ENCODE measurements at places on chromosomes 1 and 21. TPM values are rescaled to one million over a fixed set of nuclear protein-coding genes. Genes with fewer than 3 reads are reported as not detected.

GRCh38 chr1:42735056-42735455 lies 5.0 kb downstream of the CLDN19 start:
- no peak for DNase-seq

DNA sequence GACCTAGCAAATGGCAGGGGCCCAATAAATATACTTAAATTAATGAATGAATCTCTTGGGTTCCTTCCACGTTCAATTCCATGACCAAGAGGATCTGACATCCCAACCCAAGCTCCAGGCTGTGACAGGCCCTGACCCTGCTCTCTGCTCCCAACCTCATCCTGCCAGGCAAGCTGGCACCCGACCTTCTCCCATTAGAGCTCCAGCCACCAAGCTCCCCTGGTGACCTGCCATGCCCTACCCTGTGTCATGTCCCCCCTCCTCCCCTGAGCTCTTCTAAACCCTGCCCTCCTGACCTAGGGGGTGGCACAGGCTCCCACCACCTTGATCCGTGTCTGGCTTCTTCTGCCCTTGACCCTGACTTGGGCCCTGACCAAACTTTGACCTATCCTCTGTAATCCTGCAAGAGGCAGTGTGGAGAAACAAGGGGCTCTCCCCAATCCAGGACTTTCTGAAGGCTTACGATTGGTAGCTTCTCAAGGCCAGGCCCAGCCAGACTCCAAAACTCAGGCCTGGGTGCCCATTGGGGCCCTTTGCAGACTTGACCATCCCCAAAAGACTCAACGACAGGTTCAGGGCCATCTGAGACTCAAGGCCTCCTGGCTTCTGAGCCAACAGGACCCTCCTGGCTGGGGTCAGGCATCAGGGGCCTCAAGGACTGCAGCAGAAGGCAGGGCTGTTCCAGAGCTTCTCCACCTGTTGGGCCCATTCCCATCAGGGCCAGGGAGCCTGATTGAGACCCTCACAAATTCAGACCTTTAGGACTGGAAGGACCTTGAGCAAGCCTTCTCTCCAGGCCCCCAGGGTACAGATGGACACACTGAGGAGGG lies 249.0 kb downstream of the PTPRU start:
- no peak for DNase-seq

DNA sequence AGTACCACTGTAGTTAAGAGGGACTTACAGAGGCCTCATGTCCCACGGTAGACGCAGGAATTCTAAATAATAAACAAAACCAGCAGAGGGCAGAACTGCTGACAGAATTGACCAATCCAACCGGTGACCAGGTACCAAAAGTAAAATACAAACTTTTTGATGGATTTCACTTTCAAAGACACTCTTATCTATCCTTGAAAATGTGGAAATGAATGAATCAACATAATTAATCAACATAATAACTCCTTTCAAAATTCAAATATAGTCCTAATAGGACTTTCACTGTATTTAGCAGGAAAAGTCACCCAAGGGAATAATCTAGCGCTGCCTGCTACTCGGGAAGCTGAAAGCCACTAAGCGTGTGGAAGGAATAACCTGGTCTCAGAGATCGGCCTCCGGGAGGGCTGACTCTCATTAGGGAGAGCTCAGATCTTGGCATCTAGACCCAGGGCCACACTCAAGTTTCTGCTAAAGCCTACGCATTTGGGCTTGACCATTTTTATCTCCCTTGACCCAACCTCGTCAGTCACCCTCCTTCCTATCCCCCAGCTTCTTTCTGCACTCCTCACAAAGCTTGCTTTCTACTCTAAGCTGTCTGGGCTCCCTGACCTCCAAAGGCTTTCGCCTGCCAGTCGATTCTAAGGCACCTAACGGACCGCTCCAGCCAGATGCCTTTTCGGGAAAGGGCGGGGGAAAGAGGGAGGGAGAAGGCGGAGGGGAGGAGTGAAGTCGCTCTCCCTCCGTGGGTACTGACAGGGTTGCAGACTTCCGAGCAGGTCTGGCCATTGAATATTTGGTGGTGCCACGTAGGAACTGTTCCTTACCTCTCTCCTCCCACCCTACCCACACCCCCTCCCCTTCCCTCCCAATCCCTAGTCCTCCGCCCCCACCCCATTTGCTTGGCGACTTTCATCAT lies 1.6 kb downstream of the COL11A1 start:
- peak; percentile 12 for DNase-seq

DNA sequence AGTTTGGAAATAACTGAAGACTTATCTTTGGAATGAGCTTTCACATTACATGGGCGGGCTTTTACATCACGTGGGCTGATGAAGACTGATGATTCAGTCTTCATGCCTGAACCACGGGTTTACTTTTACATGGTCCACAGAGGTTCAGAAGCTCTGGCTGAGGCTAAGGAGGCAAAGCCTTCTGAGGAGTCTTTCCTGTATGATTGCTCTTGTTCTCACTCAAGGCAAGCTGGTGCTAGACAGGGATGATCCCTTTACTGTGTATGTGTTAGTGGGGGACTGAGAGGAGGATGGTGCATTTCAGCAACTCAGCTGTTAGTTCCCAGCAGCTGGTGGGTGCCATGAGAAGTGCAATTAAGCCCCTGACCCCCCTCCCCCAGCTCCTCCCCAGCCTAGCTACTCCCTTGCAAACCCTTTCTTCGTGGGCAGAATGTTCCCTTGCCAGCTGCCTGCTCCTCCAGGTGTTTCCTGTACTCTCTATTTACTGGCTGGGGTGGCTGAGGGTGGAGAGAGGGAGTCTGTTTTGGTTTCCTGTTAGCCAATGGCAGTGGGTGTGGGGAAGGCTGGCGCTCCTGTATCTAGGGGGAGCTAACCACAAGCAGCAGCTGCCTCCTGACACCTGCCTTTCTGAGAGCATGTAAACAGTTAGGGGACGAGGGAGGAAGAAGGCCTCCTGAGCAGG lies 15.4 kb downstream of the BTG2 start:
- no peak for DNase-seq

DNA sequence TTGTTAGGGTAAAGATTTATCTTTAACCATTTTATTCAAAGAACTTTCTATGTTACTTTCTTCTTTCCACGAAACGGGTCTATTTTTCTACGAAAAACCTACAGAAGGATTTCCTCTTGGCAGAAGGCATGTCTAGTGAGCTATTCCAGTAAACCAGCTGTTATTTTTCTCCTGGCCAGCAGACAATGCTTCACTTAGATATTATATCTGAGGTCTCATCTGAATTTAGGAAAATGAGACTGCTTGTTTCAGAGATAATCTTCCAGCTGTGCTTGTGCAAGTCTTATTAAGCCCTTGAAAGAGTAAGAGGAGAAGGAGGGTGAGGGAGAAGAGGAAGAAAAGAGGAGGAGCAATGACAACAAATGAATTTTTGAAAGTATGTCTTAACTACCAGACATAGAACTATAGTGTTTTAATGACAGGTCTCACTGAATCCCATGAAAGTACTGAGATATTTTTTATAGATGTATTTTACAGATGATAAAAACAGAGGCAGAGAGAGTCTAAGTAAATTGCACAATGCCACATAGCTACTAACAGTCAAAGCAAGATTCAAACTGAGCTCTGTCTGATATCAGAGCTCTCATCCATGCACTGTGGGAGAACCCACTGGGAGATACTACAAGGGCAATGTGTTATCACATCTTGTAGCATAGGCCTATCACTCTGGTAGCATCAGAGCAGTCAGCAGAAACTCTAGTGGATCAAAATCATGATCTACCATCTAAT lies 54.6 kb upstream of the SAMSN1 start:
- DNase-seq, result no peak

DNA sequence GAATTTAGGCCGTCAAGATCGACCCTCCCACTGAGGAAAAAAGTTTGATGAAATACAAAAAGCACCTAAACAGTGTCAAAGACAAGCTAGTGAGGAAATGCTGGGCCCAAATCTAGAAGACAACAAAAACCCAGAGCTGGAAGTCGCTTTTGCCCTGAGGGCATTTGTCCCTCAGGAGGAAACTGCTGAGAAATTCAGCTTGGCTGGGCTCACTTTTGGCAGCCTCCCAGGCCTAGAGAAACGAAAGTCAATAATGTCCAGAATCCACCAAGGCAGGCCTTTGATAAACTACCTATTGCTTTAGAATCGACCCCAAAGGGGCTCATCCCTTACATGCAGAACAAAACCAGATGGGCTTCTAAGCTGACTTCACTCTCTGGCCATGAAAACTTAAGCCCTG lies 38.9 kb downstream of the SYT2 start:
- DNase-seq, result no peak

- DNase-seq, result no peak
These were observed 526.4 kb upstream of the USP24 start for GRCh38 chr1:55741516-55741915.

GRCh38 chr1:213519098-213519497 lies 468.1 kb downstream of the RPS6KC1 start:
- DNase-seq, result no peak

DNA sequence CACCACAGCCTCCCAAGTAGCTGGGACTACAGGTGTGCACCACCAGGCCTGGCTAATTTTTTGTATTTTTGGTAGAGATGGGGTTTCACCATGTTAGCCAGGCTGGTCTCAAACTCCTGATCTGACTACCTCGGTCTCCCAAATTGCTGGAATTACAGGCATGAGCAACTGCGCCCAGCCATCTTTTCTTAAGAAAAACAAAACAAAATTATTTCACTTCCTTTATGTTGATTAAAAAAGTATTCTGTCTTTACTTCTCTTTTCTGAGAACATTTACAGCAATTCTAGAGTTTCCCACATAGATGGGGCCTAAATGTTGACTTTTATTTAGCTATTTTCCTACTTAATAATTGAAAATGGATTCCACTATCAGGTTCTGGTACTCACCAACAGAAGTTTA lies 17.3 kb upstream of the TMEM183A start:
- no peak for DNase-seq

DNA sequence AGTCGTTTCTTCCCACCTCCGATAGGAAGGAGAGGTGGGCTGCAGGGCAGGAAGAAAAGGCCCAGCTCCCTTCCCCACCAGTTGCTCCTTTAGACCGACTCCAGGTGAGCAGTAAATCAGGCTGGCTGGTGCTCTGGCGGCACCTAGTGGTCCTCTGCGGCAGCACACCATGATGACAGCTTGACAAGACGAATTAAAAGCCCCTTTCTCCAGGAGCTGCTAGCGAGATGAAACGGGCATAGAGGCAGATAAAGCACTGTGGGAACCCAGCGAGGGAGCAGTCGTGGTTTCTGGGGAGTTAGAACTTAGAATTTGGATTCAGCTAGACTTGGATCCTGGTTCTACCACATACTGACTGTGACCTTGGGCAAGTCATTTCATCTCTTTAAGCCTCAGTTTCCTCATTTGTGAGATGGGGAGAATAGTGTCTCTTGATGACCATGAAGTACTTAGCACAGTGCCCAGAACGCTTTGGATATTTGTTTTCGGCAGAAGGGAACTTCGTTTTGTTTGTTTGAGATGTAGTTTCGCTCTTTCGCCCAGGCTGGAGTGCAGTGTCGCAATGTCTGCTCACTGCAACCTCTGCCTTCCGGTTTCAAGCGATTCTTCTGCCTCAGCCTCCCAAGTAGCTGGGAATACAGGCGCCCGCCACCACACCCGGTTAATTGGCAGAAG lies 21.8 kb upstream of the COL9A2 start:
- peak; percentile 87 for DNase-seq

- no peak for DNase-seq
These were observed 33.7 kb downstream of the RAB3B start for GRCh38 chr1:51956528-51957509.

GRCh38 chr1:119988306-119989062 lies 81.0 kb downstream of the NOTCH2 start:
- no peak for DNase-seq

- DNase-seq, result no peak
These were observed 271.1 kb downstream of the PTPRC start for GRCh38 chr1:198909973-198910372.

- no peak for DNase-seq
These were observed 579 bp upstream of the TENT5C start for GRCh38 chr1:117605164-117605773.

GRCh38 chr1:19564366-19564765 lies 79.0 kb upstream of the CAPZB start:
- DNase-seq, result no peak

DNA sequence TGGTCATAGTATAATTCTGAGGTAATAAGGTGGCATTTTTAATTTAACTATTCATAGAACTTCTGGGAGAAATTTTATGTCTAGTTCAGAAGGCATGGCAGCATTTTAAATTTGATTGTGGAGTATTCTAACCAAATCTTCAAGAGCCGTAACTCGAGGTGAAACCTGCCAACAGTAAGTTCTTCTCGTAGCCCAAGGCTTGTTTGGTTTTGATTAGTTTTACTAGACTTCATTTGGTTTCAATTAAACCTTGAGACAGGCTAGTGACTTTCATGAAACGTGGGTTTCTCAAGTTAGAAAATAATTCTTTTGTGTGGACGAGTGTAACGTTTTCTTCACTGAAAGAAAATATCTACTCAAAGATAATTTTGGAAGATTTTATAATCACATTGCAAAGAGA lies 395.5 kb downstream of the USP25 start:
- no peak for DNase-seq

Gene C8B
- not detected for total RNA-seq

Gene SSX2IP
- total RNA-seq, result 7.3 TPM

Gene CFHR1
- not detected for total RNA-seq

Gene ATP1A4
- 2.0 TPM for total RNA-seq

Gene HSF2BP
- 0.19 TPM for total RNA-seq

Data from psoas muscle (tissue), 8 donors.